Liver (tissue), 10 donors: ENCODE measurements at places on chromosomes 3 and 15. TPM values are rescaled to one million over a fixed set of nuclear protein-coding genes. Genes with fewer than 3 reads are reported as not detected.

SLC6A11 gene
- total RNA-seq: under 0.01 TPM

GRCh38 chr3:22729981-22730380 lies 473.1 kb upstream of the UBE2E2 start:
- no peaks in the 10 kb centered on the region for H3K4me1 ChIP-seq
- H3K27me3 ChIP-seq: no peaks in the 10 kb centered on the region
- no peak overlapping the region for H3K4me3 ChIP-seq

- H3K4me1 ChIP-seq: no peaks in the 10 kb centered on the region
- H3K36me3 ChIP-seq: no peaks in the 10 kb centered on the region
- H3K4me3 ChIP-seq: no peak overlapping the region
- DNase-seq: no peak
- no peak overlapping the region for H3K27ac ChIP-seq
Observed at GRCh38 chr15:38886315-38887163, 321.9 kb upstream of the RASGRP1 start.

GRCh38 chr3:150133293-150133692 lies 162.6 kb upstream of the PFN2 start:
- no peaks in the 10 kb centered on the region for H3K27me3 ChIP-seq
- H3K27ac ChIP-seq: no peak overlapping the region
- no peak for DNase-seq
- no peaks in the 10 kb centered on the region for H3K4me1 ChIP-seq
- no peaks in the 10 kb centered on the region for H3K36me3 ChIP-seq

GMNC gene
- 2.6 TPM for total RNA-seq

DNA sequence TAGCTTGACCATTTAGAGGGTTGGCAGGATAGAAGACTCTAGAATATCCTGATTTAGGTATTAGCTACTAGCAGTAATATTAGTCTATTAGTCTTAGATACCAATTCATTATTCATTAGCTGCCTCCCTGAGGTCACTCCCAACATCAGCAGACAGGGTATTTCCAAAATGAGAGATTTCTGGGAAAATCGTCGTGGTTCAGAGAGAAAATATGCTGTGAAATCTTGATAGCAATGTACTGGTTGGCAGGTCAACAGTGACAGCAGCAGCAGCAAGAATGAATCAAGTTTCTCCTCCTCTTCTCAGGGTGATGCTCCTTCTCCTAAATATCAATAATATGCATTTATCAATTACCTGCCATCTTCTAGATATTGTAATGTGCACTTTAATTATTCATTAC lies 41.3 kb upstream of the ROBO1 start:
- no peaks in the 10 kb centered on the region for H3K36me3 ChIP-seq
- H3K4me1 ChIP-seq: no peaks in the 10 kb centered on the region
- DNase-seq: no peak
- H3K27me3 ChIP-seq: no peaks in the 10 kb centered on the region
- H3K4me3 ChIP-seq: no peak overlapping the region
